ENCODE measurements at places on chromosomes 2 and 18. TPM values are rescaled to one million over a fixed set of nuclear protein-coding genes. Genes with fewer than 3 reads are reported as not detected.

NTSR2 gene
- total RNA-seq = not detected

MFF gene
- 84.8 TPM for total RNA-seq

CFAP53 gene
- total RNA-seq = 1.5 TPM

DNA sequence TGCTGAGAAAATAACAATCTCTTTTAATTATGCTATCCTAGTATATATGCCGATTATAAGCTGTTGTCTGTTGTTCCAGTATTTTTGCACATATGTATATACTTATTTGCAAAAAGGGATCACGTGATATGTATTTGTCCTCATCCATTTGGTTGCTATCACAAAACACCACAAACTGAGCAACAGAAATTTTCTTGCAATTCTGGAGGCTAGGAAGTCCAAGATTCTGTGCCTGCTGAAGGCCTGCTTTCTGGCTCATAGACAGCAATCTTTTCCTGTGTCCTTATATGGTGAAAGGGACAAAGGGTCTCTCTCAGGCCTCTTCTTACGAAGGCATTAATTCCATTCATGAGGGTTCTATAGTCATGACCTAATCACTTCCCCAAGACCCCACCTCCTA, 186.5 kb downstream of the LPIN1 start:
- no peaks in the 10 kb centered on the region for H3K27me3 ChIP-seq
- H3K4me1 ChIP-seq = no peaks in the 10 kb centered on the region
- H3K4me3 ChIP-seq = no peak overlapping the region
- H3K27ac ChIP-seq = no peak overlapping the region
- DNase-seq = no peak
- H3K36me3 ChIP-seq = no peaks in the 10 kb centered on the region

DNA sequence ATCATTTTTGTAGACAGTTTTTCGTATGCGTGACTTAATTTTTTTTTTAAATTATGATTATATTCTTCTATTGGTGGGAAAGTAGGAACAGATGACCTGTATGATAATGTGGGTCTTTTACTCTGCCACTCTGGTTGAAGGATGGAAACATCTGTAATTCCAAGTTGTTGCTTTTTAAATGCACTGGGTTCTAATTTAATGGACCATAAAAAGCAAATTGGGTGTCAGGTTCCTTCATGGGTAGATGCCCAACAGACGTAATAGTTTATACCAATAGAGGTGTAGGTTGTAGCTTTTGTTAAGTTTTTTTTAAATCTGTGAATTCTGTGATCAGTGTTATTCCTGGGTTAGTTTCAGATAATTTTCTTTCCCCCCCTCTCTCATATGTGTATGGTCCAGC, 117.6 kb downstream of the MAP4K4 start:
- no peaks in the 10 kb centered on the region for H3K27me3 ChIP-seq
- H3K36me3 ChIP-seq = peaks cover 7% of the 10 kb centered on the region
- DNase-seq = no peak

DNA sequence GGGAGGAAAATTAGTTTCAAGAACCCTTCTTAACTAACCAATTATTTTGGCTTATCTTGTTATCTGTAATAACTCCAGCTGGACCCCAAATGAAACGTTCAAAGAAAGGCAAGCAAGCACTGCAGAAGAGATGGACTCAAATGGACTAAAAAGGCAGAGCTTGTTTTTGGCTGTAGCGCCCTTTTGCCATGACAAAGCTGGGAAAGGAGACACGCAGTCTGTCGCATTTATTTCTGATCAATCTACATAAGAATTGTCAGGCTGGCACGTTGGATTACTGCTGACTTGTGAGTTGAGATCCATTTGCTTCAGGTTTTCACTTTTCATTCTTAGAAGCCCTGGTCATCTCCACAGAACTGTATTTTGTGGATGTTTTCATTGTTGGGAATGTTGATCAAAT, 402.9 kb downstream of the TMEM182 start:
- no peaks in the 10 kb centered on the region for H3K36me3 ChIP-seq
- H3K4me1 ChIP-seq = peaks cover 11% of the 10 kb centered on the region
- H3K27ac ChIP-seq = no peak overlapping the region
- no peak overlapping the region for H3K4me3 ChIP-seq
- no peak for DNase-seq

DNA sequence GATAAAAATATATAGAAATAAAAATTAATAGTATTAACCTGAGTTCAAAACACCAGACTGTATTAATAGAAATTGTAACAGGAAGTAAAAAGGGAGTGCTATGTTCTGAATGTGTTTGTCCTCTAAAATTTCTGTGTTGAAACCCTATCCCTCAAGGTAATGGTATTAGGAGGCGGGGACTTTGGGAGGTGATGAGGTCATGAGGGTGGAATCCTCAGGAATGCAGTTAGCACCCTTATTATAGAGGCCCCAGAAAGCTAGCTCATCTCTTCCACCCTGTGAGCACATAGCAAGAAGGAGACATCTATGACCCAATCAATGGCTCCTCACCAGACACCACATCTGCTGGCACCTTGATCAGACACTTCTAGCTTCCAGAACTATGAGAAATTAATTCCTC, 124.5 kb downstream of the CMPK2 start:
- H3K36me3 ChIP-seq = no peaks in the 10 kb centered on the region
- H3K27me3 ChIP-seq = no peaks in the 10 kb centered on the region
- H3K4me1 ChIP-seq = peaks cover 14% of the 10 kb centered on the region

Data from progenitor cell of endocrine pancreas (in vitro differentiated cells).